ENCODE measurements at places on chromosomes 13 and 19. TPM values are rescaled to one million over a fixed set of nuclear protein-coding genes. Genes with fewer than 3 reads are reported as not detected.

Gene RASGRP4
- not detected for total RNA-seq

Gene ZSWIM9
- 1.4 TPM for total RNA-seq

Gene ATP4B
- total RNA-seq, result not detected

Gene SOX1
- total RNA-seq, result not detected

Gene ZNF557
- 21.1 TPM for total RNA-seq

Gene F2RL3
- total RNA-seq, result 0.13 TPM

Gene KLK2
- not detected for total RNA-seq

Gene GRIK5
- total RNA-seq, result 5.9 TPM

Gene ADGRE2
- 0.06 TPM for total RNA-seq

Gene RYR1
- total RNA-seq, result under 0.01 TPM

Gene TRIP10
- total RNA-seq, result 25.2 TPM

Gene PPM1N
- total RNA-seq, result 2.1 TPM

Gene PLIN4
- 0.06 TPM for total RNA-seq

Gene RBM26
- total RNA-seq, result 21.0 TPM

Gene ZNF625
- 14.0 TPM for total RNA-seq

Gene LRRC4B
- under 0.01 TPM for total RNA-seq

Gene TMPRSS9
- not detected for total RNA-seq

Gene TEX29
- 0.12 TPM for total RNA-seq

Gene ZNF98
- 0.25 TPM for total RNA-seq

Gene DCT
- under 0.01 TPM for total RNA-seq

Gene IGFL3
- not detected for total RNA-seq
